ENCODE measurements at places on chromosomes 7 and 10. TPM values are rescaled to one million over a fixed set of nuclear protein-coding genes. Genes with fewer than 3 reads are reported as not detected.

DNA sequence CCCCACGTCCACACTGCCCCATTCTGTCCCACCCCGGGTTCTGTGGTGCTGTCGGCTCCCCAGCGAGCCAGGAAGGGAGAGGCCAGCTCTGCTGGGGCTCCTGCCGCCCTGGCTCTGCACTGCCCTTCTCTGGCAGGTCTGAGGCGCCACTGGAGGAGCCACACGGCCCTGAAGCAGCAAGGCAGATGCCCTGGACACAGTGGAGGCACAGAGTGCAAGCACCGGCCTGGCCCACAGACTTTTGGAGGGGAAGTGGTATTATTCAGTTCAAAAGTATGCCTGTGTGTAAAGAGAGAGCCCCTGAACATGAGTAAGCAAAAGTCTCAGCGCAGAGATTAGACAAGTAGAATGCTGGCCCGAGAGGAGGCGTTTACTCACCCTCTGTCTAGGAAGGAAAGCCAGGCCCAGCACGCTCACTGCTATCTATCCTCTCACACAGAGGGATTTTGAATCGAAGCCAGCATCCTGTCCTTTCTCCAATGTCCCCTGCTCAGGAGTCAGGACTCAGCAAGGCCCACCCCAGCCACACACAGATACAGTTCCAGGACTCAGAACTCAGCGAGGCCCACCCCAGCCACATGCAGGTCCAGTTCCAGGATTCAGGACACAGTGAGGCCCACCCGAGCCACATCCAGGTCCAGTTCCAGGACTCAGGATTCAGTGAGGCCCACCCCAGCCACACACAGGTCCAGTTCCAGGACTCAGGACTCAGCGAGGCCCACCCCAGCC is 115.0 kb downstream of the EGFR start:
- peak; percentile 98 for DNase-seq

DNA sequence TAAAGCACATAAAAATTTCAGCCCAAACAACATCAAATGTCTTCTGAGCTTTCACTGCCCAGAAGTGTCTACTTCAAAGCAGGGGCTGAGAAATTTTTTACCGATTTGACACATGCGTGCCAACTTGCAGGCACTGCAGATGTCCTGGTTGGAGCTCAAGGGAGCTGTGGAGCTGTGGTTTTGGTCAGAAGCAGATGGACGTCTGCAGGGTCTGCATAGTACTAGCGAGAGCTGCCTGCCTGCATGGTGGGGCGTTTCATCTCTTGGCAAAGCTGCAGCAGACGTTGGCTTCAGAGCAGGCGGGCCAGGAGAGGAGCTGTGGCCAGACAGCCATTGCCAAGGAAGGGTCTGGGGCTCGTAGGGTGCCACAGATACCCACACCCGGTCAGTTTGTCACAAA is 296.7 kb downstream of the GLRX3 start:
- no peak for DNase-seq

GRCh38 chr10:36023939-36024338 is 381.8 kb upstream of the FZD8 start:
- peak; percentile 48 for DNase-seq

DNA sequence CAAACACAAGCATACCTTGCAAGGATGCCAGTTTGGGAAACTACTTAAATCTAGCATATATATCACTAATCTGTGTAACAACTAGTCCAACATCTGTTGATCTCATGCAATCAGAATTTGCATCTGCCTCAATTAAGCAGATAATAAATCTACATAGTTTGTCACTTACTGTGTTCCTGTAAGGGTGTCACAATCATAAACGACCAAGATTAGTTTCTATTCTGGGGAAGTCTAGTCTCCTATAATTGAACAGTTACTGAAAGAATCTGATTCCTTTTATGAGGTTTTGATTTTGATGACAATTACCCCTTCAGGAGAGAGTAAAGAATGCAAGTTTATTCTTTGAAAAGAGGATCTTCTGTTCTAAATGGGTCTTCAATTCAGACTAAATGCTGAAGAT is 85.5 kb upstream of the LRRN3 start:
- no peak for DNase-seq

GRCh38 chr7:47100817-47101435 is 481.0 kb downstream of the TNS3 start:
- peak; percentile 71 for DNase-seq

PLA2G12B gene
- not detected for total RNA-seq

GALNT17 gene
- total RNA-seq = not detected

ANKRD61 gene
- total RNA-seq = not detected

GRCh38 chr10:79239275-79239779 is 107.9 kb upstream of the PPIF start:
- peak; percentile 76 for DNase-seq

TDRD1 gene
- 0.64 TPM for total RNA-seq

GRCh38 chr7:99229234-99229633 is 21.3 kb upstream of the KPNA7 start:
- no peak for DNase-seq

SEMA3C gene
- total RNA-seq = 101 TPM

DNA sequence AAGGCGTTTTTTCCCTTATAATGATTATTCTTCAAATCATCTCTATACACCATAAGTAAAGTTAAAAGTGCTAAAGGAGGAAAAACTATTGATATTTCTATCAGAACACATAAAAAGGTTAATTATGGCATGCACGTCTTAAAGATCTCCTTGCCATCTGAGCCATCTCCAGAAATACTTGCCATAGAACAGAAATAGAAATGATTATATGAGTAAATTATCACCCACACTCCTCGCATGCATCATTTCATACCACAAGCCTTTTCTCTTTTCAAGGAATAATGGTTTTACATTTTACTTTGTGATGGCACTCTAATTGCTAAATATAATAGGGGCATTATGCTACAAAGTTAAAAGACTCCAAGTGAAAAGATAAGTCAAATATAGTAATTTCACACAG is 55.7 kb upstream of the GLCCI1 start:
- no peak for DNase-seq

DNA sequence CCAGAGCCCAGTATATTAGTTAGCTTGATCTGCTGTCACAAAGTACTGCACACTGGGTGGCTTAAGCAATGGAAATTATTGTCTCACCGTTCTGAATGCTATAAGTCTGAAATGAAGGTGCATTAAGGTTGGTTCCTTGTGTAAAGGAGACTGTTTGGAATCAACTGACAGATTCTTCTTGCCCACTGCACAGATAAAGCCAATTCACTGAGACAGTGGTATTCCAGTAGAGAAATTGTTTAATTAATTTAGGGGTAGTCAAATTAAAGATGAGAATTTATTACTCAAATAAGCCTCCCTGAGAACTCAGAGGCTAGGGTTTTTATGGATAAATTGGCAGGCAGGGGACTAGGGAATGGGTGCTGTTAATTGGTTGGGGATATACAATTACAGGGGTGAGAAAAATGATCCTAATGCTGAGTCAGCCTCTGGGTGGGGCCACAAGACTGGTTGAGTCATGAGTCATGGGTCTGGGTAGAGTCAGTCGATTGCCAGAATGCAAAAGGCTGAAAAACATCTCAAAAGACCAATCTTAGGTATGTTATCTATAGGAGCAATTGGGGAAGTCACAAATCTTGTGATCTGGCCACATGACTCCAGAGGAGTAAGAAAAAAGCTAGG is 23.5 kb upstream of the SAMD9L start:
- DNase-seq = no peak

- DNase-seq = no peak
Measured at GRCh38 chr7:28144266-28144665, 36.3 kb downstream of the JAZF1 start.

DNA sequence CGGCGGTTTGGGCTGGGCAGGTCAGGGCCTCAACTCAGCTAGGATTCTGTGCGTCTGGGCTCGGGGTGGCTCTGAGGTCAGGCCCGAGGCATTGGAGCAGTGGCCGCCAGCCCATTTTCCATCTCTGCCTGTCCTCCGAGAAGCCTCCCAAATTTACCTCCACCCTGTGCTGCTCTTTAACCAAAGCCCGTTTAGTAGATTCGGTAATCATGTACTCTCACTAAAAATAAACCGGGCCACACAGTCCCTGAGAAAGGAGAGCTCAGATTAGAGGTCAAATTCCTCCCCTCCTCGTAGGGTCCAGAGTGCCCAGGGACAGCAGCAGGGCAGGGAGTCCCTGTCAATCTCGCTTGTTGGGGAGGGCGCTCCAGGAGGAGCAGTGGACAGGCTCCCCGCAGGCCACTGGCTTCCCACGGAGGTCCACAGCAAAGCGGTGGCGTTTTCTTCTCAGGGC is 88.7 kb upstream of the CHST15 start:
- no peak for DNase-seq

RGS10 gene
- total RNA-seq = 50.9 TPM

DNA sequence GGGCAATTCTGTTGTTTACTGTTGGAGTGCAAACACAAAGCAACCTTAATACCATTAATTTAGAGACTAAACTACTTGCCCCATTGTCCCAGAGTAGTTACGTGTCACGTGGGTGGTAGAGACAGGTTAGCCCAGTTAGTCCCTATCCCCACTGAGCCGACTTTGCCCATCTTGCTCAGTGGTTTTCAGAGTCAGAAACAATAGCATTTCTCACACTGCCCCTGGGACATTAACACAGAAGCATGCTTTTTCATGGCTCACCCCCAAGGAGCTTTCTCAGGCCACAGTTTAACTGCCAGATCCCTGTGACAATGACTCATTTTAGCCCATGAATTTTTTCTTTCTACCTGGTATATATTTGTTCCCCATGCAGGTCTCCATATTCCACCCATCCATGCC is 271.0 kb downstream of the POU6F2 start:
- no peak for DNase-seq

ZPBP gene
- not detected for total RNA-seq

DNA sequence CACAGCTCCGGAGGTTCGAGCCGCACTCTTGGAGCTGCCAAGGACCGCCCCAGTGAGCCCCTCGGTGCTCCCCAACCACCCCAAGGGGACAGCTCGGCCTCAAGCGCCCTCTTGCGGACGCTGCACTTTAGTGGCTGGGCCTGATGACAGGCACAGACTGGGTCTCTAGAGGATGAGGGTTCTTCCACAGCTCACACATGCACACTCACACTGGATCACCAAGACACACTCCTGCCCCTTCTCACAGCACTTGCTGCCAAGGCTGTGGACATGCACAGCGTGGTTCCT is 2.1 kb downstream of the RET start:
- no peak for DNase-seq

GRCh38 chr10:92304061-92304460 is 13.1 kb downstream of the MARCHF5 start:
- DNase-seq = no peak

- no peak for DNase-seq
Measured at GRCh38 chr10:4522296-4523000, 303.6 kb upstream of the AKR1E2 start.

DNA sequence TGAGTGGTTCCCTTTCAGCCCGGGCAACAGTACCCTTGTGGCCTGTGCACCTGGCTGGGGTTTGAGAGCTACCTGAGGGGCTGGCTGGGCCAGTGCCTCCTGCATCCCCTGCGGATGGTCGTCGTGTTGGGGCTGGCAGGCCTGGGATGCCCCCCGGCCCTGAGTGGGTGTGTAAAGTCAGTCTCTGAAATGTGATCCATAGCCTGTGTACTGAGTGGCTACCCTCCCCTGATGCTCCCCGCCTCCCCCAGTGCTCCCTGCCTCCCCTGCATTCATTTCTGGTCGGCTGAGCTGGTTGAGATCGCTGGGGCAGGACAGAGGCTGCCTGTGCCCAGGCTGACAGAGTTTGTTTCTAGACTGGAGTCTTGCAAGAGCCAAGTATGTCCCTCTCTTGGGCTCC is 9.3 kb downstream of the ZNF316 start:
- no peak for DNase-seq

- peak; percentile 75 for DNase-seq
Measured at GRCh38 chr7:151123822-151124464, 37.7 kb downstream of the AGAP3 start.

- no peak for DNase-seq
Measured at GRCh38 chr7:105122619-105123018, 108.6 kb downstream of the KMT2E start.

PAX4 gene
- total RNA-seq = not detected
